ENCODE measurements at places on chromosomes 2 and 18.

GRCh38 chr2:16346671-16347070 is 319.0 kb downstream of the CYRIA start:
- no peak for DNase-seq

DNA sequence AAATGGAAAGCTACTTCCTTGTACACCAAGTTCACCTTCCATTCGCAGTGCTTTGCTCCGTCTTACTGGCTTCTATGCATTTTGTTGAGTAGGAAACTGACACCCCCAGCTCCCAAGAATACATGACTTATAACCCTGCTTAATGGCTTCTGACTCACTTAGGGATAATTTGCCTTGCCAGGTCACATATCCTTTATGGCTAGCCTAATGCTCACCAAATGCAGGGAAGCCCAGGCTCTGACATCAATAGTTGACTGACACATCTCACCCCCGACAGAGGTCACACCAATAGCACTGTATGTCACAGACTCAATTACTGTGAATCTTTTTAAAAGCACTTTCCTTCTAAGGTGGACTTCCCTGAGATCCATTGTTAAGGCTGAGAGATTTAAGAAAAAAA is 147.2 kb downstream of the DTNA start:
- DNase-seq, result no peak

DNA sequence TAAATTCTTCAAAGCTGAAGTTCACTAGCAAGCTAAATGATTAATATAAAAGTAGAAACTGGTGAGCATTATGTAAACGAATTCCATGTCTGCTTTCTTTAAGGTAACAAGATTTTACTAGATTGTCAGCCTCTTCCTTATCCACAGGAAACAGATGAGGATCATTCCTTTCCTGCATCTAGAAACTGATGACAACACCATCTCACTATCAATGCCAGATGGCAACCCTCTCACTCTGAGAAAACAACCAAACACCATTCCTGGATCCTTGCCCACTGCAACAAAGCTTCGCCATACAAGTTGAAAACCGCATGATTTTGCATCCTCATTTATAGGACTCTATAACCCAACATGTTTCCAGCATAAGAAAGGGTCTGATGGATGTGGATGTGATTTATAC is 122.9 kb downstream of the ZNF521 start:
- DNase-seq, result no peak

DNA sequence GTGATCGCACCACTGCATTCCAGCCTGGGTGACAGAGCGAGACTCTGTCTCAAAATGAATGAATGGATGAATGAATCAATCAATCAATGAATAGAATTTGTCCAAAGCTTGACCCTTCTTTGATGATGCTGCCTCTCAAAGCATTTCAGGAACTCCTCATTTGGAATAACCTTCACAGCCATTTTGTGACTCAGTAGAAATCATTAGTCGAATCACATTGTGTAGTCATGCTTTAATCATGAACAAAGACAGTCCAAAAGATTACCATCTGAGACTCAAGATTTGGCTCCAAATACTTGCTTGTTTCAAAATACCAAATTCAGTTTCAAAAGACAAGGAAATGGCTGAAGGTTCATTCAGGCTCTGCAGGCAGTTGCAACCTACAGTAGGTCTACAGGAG is 83.1 kb downstream of the VWA3B start:
- no peak for DNase-seq

- DNase-seq, result no peak
These were observed 16.0 kb upstream of the CAB39 start for GRCh38 chr2:230696670-230697069.

DNA sequence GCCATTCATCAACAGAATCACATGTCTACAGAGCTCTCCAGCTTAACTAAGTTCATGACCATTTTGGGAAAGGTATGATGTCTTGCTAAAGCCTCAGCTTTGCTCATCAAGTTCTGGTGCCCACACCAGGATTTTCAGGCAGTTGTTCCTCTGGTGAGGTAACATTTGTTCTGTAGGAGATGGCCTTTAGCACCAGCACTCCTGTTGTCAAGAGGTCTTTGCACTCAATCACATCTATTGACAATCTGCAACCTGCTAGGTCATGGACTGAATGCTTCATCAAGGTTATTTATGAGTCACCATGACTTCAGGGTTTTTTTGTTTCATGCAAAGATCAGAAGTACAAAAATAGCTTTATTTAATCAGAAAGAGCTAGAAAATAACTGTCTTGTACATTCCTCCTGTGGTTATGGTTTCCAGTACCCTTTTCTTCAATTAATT is 36.6 kb upstream of the VIT start:
- DNase-seq, result no peak

DNA sequence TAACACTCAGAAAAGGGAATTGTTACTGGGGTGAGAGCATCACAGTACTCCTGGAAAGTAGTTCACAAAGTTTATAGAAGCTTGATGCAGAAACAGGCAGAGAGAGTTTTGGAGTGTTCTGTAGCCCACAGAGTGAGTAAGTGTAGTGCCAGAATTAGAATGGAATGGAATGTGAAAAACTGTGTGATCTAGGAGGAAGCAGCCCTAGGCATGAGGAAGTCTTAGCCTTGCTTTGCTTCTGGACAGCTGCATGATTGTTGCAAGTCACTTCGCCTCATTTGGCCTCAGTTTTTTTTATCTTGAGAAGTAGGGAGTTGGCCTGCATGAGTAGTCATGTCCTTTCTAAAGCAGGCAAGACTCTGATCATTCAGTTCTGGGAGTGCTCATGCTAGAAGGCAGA is 10.9 kb downstream of the SERPINB12 start:
- no peak for DNase-seq

GRCh38 chr2:166365803-166366420 is 9.8 kb downstream of the SCN9A start:
- no peak for DNase-seq

DNA sequence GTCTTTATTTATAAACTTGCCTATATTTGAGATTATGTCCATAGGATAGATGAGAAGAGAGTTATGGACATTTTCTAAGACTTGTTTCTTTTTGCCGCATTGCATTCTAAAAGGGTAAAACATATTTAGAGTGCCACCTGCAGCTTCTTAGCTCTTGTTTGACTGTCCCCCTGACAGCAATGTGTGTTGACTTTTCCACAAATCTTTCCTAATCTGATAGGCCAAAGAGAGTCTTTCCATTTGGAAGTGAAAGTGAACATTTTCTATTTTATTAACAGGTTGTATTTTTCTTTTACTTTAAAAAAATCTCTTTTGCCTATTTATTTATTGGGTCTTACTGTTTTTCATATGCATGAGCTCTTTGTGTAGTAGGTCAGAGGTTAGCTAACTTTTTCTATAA is 58.4 kb downstream of the FMNL2 start:
- DNase-seq, result no peak

DNA sequence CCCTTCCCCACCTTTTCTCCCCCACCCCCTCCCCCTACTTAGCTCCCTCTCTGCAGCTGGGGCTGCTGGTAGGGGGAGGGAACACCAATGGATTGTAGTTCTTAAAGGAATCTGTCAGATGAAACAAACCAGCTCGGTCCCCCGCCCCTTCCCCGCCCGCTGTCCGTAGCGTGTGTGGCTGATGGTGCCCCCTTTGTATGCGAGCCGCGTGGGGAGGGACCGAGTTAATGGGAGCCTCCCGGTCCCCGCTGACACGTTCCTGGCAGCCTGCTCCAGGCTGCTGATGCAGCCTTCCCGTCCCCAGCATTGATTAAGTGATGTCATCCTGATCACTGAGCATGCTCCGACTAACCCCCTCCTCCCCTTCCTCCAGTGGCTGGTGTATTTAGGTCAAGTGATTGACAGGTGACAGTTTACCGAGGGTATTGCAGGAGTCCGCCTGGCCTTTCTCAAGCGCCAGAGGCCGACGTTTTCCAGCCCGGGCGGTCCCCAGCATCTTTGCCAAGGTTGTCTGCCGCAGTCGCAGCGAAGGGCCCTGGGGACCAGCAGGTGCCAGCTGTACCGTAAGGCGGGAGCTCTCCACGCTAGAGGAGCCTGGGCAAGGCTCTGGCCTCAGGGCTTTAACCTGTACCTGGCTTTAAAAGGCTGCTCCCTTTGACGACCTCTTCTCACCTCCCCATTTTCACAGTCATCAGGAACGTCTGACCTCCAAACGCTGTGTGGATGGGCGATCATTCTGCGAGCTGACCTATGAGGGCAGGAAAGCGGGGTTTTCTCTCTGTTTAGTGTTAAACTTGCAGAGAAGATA is 1.8 kb downstream of the KIF5C start:
- peak; percentile 56 for DNase-seq

DNA sequence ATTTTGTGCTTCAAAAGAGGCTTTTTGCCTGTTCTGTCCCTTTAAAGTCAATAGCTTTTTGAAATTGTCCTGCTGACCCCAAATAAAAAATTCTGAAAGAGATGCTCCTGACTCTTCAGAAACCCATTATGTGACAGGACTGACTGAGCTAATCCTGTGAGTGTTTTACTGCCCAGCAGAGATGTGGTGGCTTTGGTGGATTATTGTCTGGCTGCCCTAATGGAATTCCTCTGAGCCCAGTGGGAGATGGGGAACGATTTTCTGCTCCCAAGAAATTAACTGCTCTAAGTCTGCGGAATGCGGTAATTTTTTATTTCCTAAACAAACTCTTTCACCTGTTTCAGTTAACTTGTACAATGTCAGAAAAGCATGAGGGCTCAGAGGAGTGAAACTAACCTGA is 258.2 kb downstream of the IKZF2 start:
- DNase-seq, result no peak

DNA sequence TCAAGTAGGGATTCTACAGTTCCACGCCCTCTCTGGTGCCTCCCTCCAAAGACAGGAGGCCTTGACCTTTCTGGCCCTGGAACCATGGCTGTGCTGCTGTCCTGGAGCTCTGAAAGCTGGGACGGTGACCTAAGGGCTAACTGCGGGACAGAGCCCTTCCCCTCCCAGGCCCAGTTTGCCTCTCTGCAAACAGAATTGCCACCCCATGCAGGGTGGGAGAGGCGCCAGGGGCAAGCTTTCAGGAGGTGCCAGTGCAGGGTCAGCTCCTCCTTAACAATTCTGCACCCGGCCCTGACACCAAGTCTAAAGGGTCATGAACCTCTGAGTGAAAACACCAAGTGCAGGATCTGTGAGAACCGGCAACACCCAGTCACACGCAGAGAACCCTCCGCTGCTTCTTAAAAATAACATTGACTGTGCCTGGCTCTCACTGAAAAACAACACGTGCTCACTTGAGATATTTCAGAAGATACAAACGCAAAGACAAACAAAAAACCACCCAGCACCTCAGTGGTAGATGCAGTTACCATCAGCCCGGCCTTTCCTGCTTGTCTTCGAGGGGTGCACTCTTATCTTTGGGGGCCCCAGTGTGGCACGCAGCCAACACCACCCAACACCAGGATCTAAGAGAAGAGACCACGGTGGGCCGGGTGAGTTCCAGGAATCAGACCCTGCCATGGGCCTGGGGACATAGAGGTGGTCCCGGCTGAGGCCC is 1.1 kb upstream of the SNED1 start:
- no peak for DNase-seq

GRCh38 chr18:37243741-37244140 is 321.9 kb downstream of the CELF4 start:
- no peak for DNase-seq

GRCh38 chr18:9394046-9394445 is 59.5 kb downstream of the TWSG1 start:
- no peak for DNase-seq

DNA sequence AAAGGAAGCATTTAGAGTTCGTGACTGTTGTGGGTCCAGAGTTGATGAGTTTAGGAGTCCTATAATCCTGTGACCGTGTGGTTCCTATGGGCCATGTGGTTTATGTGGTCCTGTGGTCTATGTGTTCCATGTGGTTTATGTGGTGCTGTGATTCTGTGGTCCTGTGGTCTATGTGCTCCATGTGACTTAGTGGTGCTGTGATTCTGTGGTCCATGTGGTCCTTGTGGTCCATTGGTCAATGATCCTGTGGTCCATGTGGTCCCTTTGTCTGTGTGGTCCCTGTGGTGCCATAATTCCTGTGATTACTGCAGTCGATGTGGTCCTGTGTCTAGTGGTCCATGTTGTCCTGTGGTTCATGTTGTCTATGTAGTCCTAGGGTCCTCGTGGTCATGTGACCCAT is 167.3 kb downstream of the TMEM18 start:
- DNase-seq, result no peak

GRCh38 chr2:236511266-236511665 is 58.4 kb upstream of the ACKR3 start:
- no peak for DNase-seq

- DNase-seq, result no peak
These were observed 238.4 kb downstream of the ZNF521 start for GRCh38 chr18:25113566-25113965.

GRCh38 chr2:192298664-192299063 is 103.9 kb upstream of the TMEFF2 start:
- DNase-seq, result no peak

DNA sequence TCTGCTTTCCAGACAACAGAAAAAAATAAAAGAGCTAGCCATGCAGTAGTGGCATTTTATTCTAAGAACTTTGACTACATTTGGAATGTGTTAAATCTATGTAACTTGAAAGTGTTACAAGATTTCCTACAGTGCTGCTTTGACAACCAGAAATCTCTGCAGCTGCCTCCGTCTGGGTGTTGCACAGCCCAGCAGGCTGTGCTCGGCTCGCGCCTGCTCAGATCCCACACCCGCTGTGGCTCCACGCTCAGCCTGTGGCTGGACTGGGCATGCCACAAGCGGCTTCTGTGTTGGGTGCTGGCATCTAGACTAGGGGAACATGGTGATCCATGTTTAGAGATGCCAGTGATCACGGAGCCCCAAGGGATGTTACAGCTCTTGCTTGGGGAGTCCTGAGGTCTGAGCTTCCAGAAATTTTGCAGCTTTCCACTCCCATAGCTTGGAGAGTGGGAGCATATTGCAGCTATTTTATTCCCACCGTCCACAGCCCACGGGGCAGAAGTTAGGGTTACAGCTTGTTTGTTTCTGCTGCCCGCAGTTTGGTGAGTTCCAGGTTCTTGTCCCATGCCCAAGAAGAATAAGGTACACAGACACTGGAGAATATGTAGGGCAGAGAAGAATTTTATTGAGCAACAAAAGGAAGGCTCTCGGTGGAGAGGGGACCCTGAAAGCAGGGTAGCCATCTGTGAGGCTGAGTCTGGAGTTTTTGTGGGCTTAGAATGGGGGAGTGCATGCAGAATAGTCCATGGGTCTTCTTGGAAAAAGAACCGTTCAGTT is 44.1 kb downstream of the FAM171B start:
- DNase-seq, result no peak

DNA sequence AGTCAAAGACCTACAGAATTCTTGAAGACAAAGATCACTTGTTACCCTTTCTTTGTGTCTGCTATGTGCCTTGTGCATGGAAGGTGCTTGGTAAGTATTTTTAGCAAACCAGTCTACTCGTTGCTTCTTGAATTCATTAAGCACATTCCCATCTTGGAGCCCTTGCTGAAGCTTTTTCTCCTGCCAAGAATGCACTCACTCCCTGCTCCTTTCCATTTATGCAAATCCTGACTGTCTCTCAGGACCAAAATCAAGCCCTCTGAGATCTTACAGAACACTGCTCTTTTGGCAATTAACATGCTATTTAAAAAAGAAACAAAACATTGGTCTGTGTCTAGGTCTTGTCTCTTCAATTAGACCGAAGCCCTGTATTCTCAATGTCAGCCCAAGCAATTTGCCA is 75.8 kb downstream of the CLHC1 start:
- DNase-seq, result no peak
